Stimulated activated CD8-positive, alpha-beta memory T cell treated with anti-CD3 and anti-CD28 coated beads, Interleukin-7, amount 100 ng/mL, for 1 hour (primary cell): ENCODE measurements at places on chromosomes 12 and 14.

DNA sequence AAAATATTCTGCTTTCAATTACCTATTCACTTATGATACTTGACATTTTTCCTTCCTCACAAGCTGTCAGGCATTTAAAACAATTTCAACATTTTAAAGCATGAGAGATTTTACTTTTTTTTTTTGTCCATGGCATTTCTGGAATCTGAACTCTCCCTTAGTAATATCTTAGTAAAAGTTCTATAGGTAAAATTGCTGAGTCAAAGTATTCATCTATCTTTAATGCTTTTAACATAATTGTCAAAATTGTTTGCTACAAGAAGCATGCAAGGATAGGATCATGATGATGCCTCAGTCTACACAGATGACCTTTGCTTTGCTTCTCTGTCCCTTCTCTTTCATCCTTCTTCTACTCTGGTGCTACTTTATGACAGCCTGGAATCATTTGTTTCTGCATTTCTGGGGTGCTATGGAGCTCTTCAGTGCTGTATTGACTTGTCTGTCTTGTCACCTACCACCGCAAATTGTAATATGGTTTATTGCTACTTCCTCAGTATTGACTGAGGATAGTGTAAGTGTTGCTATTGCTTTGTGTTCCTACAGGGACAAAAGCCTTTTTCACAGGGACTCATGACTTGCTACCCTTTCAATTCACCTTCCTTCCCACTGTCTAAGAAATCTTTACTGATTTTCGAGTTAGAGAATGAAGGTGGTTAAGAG lies 589.8 kb upstream of the ATP2B1 start:
- DNase-seq: no peak

DNA sequence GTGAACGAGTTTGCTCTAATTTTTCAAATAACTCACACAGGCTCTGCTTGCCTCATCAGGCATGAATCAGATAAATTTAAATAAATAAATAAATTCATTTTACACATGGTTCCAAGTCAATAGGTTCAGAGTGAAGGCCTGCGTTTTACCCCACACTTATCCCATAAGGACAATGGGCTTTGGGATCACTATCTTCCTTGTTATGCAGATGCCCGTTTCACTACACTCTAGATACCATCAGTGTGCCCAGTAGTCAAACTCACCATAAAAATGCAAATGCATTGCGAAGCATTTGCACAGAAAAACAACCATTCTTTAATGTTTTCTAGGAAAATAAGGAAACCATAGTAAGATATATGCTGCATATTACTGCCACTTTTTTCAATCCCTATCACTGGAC lies 155.9 kb upstream of the CCDC196 start:
- DNase-seq: no peak

DNA sequence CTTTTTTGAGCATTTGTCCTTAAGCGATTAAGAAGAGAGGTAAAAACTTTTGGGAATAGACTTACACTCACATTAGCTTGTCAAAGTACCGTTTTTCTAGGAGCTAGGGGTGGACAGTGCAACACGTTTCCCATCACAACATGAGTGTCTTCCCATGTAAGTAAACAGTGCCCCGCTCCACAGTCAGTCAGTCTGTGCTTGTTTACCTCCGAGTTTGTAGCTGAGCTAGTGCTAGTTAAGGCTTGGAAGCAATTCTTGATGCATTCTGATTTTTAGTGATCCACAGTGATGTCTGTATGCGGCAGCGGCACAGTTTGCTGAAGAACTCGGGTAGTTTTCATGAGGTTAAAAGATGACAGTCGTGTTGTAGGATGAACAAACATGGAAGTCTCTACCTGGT lies 941 bp downstream of the ZDHHC17 start:
- DNase-seq: no peak

DNA sequence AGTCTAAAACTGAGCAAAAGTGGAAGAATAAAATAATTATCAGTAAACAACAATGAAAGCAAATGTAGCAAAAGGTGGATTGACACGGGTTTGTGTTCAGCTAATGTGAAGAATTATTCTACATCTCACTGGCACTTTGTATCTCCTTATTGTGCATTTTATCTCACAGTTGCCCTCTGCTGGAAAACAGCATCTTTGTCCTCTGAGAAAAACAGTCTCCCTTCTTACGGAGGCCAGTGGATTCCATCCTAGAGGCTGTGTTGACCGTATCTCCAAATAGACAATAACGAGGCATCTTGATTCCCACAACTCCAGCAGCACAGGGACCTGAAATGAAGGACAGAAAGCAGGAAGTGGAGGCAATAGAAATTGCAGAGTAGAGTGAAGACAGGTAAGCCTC lies 51.3 kb upstream of the PLBD1 start:
- no peak for DNase-seq

DNA sequence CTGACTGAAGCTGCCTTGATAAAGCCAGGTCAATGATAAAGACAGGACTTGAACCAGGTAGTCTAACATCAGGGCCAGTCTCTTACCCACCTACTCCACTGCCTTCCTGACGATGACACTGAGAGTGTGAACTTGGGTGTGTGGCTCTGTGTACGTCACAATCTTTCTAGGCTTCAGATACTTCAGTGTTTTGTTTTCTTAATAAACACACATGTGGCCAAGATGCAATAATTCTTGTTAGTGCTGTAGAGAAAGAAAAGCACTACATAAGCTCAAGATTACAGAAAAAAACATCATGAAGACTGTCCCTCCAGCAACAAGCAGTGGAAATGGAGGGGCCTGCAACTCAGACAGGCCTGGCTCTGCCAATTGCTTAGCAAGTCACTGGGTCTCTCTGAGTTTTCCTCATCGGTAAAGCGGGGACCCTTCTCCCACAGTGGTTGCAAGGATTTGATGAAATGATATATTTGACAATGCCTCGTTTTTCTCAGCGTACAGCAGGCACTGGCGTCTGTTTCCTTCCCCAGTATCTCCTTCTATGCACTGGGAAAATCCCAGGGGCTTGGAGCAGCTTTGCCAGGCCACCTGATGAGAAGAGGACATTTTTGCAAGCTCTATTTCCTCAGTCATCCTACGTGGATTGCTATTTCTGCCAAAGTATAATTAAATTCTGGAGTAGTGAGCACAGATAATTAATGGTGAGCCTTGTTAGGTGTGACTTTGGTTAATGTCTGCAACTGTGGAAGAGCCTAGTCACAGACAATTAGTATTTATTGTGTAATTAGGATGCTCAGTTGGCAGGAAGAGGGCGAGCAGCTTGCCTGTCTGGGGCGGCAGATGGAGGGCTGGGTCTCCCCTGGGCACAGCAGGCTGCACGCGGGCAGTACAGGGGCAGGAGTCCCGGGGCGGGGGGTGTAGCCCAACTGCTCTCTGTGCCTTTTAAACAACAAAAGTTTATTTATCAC lies 55.8 kb upstream of the CHGA start:
- DNase-seq: no peak

- DNase-seq: no peak
These were observed 12.5 kb downstream of the CFAP251 start for GRCh38 chr12:121930862-121931261.

DNA sequence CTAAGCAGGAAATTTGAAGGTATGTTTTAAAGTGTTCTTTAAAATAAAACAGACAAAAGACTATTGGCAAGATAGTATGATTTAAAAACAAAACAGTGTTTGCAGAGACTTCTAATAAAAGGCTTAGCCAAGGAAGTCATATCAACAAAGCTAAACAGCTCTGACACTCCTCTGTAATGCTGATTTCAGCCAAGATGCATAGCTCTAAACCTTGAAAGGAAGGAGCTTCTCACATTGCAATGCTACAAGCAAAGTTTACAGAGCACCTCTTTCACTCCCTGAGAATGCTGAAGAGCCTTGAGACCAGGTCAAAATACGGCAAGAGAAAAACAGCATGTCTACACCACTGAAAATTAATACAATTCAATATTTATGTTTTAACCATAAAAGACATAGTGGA lies 51.8 kb downstream of the PARP11 start:
- no peak for DNase-seq

GRCh38 chr14:90791486-90791885 lies 24.7 kb downstream of the TTC7B start:
- DNase-seq: no peak

DNA sequence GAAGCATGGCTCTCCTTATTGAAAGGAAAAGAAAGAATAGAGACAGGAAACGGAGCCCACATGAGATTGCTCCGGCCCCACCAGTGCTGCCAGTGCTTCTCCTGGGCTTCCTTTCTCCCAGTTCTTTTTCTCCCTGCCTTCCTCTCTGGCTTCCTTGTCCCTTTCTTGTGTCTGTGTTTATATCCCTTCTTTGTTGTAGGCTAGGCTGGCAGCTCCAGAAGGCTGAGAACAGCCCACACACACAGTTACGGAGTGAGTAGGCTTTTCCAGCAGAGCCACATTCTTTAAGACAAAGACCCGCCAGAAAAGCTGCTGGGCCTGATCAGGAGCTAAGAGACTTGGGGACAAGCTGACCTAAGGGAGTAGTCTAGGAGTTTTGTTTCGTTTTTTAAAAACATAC lies 13.0 kb downstream of the CIPC start:
- DNase-seq: no peak
